ENCODE measurements at places on chromosomes 5 and 9.

DNA sequence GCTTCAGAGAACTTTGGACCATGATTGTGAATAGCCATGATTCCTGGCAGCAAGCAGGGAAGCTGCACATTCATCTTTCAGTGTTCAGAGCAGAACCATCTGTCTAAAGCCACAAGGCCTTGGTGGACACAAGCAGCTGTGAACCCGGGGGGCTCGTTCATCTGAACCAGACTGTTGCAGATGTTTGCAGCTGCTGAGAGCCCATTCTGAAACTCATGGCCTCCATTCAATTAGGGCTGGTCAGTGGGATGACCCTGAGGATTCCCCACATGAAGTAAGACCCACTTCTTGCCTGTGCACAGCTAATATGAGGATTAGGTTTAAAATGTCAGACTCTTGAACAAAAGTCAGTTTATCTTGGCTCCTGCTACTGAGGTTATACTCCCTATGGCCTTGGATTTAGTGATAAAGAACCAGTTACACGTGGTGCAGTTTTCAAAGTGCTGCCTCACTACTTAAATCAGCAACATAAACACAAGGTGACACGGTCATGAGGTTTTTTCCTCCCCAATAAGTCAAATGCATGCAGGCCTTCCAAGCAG, 109.8 kb upstream of the IFNK start:
- DNase-seq, result no peak

GRCh38 chr5:172754596-172755356, 16.2 kb downstream of the DUSP1 start:
- DNase-seq, result no peak

DNA sequence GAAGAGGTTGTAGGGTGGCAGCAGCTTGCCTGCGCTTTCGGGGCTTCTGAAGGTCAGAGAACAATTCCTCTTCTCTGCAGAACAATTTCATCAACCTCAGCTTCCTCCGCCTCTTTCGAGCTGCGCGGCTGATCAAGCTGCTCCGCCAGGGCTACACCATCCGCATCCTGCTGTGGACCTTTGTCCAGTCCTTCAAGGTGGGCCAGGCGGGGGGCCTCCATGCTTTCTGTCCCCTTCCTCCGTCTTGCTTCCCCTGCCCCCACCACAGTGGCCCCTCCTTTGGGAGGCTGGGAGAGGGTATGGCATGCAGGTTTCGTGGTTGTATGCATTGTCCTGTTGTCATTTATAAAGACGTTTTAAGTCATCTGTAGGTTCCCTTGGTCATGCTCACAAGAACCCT, 195.8 kb downstream of the CACNA1B start:
- no peak for DNase-seq

- DNase-seq, result no peak
These were observed 13.7 kb upstream of the SYK start for GRCh38 chr9:90787771-90788460.

DNA sequence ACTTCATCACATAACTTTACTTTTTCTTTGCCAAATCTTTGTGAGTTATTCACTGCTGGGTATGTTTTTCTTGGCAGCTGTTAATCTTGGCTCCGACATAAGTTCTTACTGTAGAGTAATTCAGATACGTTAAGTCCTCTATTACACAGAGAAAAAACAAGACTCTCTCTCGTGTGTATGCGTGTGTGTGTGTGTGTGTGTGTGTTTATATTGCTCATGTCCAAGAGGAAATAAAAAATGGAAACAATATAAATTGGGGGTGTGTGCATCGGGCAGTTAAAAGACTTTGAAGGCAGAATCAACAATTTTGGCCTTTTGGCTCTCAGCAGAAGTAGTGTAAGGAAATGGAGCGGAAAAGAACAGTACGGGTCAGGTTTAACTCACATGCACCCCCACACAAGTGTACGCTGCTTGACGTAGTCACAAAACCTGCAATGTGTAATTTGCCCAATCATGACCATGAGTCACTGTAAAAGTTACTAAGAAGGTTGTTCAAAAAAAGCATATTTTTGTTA, 67.2 kb upstream of the IFNE start:
- DNase-seq, result no peak

DNA sequence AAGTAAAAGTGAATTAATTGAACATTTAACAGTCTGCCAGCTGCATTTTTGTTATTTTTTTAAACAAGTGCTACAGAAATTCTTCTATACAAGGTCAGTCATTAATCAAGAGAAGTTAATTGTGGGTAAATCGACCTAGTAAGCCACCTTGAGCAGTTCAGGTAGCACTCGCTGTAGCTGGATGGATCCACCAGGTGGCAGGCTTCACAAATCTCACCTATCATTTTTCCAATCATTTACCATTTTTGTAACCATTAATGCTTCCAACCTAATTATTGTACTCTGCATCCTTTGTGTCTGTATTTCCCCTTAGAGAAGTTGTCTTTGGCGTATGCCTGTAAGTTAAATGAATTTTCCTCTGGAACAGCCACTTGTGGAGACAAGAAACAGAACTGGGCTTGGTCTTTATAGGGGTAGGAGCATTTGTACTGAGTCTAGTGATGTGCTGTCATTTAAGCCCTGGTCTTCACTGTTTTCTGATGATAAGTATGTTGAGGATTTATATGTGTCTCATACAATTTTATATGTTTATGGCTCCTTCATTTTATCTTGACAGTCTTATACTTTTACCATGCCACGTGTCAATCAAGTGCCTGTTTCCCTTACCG, 39.5 kb downstream of the CD180 start:
- no peak for DNase-seq

GRCh38 chr9:88236511-88237478, 98.5 kb upstream of the SPATA31C2 start:
- DNase-seq, result peak; percentile 40

DNA sequence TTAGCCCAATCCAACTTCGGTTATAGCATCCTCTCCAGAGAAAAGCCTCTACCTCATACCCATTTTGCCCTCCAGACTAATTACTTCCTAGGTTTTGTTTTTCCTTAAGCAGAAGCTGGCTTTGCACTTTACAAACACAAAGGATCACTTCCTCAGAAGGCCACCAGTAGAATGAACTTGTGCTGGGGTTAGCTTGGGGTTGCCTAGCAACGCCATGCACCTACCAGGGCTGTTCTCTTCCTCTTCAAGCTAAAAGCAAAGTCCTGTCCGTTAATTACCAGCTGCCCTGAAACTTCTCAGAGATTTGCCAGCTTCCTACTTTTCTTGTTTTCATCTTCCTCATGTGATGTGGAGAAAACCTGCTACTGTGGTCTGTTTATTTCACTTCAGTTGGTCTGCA, 132.0 kb upstream of the WWC1 start:
- DNase-seq, result no peak

DNA sequence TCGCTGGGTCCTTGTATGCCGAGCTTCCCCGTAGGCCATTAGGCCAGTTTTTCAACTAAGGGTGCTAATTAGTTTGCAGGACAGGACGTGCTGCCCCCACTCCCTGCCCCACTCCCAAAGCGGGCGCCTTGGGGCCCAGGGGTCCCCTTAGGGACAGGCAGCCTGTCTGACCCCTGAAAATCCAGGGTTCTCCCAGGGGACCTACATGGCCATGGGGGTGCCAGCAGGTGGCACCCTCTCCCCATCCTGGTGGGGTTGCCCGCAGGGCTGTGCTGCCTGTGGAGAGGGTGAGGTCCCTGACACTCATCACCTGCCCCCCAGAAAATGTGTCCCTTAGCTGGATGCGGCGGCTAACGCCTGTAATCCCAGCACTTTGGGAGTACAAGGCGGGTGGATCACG, 8.5 kb upstream of the CCDC187 start:
- DNase-seq, result peak; percentile 24

DNA sequence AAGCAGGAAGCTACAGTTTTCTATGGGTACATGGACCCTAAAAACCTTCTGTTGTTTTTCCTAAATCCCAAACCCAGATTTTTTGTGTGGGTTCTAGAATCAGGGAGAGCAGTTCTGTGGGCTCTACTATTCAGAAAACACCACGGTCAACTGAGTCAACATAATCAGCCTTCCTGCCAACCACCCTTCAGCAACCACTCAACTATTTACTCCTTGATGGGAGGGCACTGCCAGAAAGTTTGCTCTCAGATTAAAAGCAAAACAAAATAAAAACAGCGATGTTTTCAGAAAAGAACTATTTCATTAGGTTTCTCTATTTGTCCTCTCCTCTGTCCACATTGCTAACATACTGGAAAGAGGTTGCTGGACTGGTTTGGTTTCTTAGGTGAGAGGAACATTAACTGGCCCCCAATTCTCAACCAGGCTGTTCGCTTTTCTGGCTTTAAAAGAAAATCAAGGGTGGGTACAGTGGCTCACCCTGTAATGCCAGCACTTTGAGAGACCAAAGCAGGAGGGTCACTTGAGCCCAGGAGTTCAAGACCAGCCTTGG, 72.3 kb downstream of the GCNT1 start:
- DNase-seq, result no peak

DNA sequence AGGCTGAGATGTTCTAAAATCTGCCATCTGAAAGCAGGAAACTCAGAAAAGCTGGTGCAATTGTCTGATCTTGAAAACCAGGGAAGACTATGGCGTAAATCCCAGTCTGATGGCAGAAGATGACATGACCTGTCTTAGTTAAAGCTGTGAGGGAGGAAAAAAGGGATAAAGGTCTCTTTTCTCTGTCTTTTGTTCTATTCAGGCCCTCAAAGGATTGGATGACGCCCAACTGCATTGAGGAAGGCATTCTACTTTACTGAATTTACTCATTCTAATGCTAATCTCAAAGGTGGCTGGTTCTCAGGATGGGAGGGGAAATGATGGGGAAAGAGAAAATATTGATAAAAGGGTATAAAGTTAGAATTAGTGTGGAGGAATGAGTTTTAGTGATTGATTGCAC, 312.8 kb upstream of the CTNND2 start:
- DNase-seq, result no peak

DNA sequence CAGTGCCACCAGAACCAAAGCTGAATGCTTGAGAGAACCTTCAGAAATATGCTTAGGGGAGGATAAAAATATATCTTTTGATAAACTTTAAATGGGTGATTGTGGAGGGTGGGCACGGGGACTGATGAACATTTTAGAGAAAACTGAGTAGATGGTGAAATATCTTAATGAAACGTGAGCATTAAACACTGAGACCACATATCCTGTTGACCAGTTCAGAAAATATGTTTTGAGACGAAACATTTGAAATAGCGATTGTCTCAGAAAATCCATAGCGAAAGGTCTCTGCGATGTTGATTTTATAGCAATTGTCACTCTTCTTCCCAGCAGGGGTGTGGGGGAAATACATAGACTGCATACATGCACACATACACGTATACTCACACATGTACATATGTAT, 231.0 kb downstream of the ESM1 start:
- DNase-seq, result no peak

GRCh38 chr9:74006935-74007334, 490.2 kb upstream of the RORB start:
- no peak for DNase-seq

GRCh38 chr9:135079676-135080075, 7.8 kb upstream of the OLFM1 start:
- peak; percentile 6 for DNase-seq

DNA sequence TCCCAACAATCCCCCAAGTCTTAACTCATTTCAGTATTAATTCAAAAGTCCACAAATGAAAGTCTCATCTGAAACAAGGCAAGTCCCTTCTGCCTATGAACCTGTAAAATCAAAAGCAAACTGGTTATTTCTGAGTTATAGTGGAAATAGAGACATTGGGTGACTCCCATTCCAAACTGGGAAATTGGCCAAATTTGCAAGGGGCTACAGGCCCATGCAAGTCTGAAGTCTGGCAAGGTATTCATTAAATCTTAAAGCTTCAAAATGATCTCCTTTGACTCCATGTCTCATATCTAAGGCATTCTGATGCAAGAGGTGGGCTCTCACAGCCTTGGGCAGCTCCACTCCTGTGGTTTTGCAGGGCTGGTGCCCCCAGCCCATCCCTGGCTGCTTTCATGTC, 167.9 kb downstream of the HTR1A start:
- DNase-seq, result no peak

DNA sequence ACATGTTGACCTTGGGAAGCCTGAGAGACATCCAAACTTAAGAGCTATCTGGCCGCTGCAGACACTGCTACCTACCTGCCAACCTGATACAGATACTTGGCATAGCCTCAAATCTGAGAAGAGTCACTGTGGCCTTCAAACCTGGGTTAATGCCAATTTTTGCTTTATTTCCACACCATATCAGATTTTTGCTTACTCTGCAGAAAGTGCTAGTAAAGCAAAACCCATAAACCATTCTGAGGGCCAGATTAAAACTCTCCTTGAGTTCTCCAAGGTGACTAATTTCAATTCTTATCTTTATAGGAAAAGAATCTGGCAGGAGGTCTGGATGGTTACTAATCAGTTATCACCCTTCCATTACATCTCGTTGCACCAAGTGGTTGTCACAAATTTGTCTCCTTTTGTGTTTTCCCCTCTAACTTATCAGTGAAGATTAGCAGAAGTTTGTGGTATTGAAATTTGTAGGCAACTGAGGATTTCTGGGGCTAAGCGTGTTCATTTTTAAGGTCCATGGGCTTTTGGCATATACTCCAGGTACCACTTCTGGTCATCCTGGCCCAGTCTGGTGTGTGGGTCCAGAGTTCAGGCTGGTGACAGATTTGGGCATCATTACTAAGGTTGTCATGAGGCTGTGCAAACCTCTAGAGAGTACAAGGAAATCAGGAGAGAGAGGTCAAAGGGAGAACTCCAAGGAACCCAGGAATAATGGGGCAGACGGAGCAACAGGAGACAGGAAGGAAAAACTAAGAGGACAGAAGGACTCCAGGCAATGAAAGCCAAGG, 177.9 kb downstream of the TSSK1B start:
- no peak for DNase-seq

GRCh38 chr9:110033869-110034268, 174.1 kb downstream of the C9orf152 start:
- no peak for DNase-seq

GRCh38 chr5:151547364-151547763, 43.8 kb downstream of the FAT2 start:
- DNase-seq, result no peak

DNA sequence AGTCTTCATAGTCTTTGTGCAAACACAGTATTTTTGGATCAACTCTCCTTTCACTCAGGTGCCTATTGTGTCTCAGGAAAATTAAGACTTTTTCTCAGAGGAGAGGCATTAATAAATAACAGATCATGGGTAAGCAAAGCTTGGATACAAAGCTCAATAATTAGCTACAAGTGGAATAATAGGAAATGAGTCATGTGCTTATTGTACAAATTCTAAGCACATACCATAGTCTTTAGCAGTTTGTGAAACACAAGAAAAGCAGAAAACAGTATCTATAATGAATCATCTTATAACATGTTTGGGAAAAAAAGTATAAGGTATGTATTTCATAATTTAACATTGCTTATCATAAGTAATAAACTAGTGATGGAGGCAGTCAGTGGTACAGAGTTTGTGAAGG, 477.0 kb downstream of the CDH10 start:
- DNase-seq, result no peak

DNA sequence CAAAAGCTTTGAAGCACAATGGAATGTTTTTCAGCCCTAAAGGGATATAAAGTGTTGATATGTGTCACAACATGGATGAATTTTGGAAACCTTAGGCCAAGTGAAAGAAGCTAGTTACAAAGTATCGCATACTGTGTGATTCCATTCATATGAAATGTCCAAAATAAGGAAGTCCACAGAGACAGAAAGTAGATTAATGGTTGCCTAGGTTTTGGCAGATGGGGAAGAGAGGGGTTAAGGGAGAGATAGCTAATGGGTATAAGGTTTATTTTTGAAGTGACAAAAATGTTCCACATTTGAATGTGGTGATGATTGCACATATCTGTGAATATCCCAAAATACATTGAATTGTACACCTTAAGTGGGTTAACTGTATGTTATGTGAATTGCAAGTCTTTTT, 57.5 kb upstream of the MCCC2 start:
- DNase-seq, result no peak

- DNase-seq, result no peak
These were observed 15.7 kb upstream of the SSBP2 start for GRCh38 chr5:81766611-81767010.
